Stimulated activated CD8-positive, alpha-beta memory T cell treated with anti-CD3 and anti-CD28 coated beads, Interleukin-4, amount 100 ng/mL, for 1 hour (primary cell): ENCODE measurements at places on chromosomes 2 and 18.

GRCh38 chr18:49015886-49016647 is 65.3 kb upstream of the SMAD7 start:
- no peak for DNase-seq

- DNase-seq, result no peak
Measured at GRCh38 chr18:37565977-37566478, 430 bp upstream of the CELF4 start.

GRCh38 chr18:27142891-27143290 is 42.2 kb downstream of the CHST9 start:
- no peak for DNase-seq

GRCh38 chr18:8188184-8188583 is 421.1 kb upstream of the RAB12 start:
- no peak for DNase-seq

GRCh38 chr2:166568409-166568808 is 74.4 kb upstream of the SCN7A start:
- DNase-seq, result no peak

- DNase-seq, result no peak
Measured at GRCh38 chr2:30934066-30934465, 126.8 kb upstream of the CAPN13 start.

DNA sequence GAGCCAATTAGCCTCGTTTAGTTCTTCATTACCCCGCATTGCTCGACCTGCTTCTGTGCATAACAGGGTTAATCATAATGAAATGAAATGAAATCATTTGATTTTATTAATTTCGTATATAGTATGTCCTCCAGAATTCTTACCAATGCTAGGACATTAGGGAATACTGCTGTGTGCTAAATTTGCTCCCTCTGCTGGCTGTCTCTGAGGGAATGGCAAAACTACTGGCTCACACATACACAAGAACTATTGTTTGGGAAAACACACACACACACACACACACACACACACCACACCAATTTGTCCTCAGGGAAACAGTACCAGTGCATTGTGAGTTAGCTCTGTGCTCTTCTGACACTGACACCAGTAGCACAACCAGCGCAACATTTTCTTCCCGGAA is 273.3 kb upstream of the TCF4 start:
- DNase-seq, result no peak

DNA sequence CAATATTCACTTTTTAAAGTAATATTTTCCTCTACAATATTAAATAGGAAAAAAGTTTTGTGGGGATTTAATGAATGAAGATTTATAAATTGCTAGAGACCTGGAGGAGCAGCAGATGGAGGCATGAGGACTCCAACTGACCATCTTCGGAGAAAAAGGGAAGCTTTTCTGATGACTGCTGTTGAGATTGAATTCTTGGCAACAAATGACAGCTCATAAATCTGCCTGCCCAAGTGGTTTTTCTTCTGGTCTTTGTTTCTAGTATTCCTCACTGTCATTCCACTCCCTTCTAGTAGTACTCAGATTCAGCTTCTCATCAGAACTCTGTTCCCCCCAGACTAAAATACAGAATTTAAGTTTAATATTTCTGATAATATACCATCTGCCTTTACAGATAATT is 157.0 kb downstream of the EML6 start:
- no peak for DNase-seq

DNA sequence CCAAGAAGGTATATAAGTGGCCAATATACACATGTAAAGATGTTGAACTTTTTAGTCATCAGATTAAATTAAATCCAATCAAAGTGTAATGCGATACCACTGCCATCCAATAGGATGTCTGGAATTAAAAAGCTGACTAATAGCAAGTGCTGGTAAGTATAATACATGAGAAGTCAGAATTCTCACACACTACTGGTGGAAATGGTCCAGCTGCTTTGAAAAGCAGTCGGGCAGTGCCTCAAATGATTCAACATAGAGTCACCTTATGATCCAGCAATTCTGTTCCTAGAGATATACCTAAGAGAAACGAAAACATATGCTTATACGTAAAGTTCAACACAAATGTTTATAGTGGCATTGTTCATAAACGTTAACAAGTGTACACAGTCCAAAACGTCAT is 124.1 kb upstream of the MYT1L start:
- no peak for DNase-seq

GRCh38 chr2:119688616-119689015 is 9.6 kb downstream of the TMEM177 start:
- DNase-seq, result no peak

DNA sequence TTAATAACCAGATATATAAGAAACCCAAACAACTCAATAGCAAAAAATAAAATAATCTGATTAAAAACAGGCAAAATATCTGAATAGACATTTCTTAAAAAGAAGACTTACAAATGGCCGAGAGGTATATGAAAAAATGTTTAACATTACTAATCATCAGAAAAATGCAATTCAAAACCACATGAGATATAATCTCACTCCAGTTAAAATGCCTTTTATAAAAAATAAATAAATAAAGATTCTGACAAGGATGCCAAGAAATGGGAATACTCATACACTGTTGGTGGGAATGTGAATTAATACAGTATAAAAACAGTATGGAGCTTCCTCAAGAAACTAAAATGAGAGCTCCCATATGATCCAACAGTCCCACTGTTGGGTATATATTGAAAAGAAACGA is 33.9 kb upstream of the BMP10 start:
- DNase-seq, result no peak

DNA sequence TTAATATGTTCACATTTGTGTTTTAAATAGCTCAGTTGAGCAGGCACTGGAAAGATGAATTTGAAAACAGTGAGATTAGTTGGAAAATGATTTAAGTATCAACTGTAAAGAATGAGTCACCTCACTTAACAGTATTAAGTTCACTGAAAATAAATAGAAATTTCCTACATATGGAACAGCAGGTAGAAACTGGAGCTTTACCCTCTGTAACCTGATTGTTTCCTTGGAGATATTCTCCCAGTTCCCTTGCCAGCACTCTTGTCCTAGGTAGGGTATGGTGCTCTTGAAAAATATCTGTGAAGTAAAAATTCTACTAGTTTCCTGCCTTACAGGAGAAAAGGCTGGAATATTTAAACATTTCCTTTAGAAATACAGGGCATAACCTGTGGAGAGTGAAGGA is 81.3 kb upstream of the DLGAP1 start:
- no peak for DNase-seq

DNA sequence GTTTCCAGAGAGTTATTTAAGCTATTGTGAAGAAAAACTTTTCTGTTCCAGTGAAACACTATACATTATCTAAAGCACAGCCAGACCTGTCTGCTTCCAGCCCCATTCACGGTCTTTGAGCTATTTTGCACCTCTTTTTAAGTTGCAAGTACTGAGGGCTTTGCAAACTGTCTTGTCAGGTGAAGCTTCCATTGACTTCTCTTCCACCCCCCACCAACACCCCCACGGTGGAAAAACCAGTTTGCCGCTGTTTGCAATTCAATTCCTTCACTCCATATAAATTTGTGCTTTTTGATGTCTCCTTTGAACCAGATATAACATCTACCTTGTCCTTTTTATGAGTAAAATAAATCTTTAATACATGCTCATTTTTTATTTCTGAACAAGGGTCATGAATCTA is 15.7 kb downstream of the B3GNT7 start:
- DNase-seq, result no peak

- DNase-seq, result no peak
Measured at GRCh38 chr2:13581471-13581870, 864.7 kb downstream of the TRIB2 start.

GRCh38 chr2:239464166-239465016 is 63.6 kb upstream of the HDAC4 start:
- DNase-seq, result no peak

DNA sequence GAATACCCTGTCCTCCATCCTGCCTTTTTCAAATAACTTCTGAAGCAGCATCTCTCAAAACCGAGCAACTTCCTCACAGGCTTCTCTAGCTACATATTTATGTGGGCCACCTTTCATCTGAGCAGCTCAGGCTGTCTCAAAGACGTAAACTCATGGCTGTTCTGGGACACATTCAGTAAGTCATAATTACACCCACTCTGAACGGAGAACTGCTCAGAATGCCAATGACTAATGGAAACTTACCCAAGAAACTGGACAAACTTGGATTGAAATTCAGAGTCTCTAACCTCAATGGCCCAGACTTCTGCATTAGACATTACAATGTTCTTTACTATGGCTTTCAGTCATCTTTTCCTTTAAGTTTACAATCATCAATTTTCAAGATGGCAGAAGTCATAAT is 145.2 kb downstream of the RAD51AP2 start:
- DNase-seq, result no peak

DNA sequence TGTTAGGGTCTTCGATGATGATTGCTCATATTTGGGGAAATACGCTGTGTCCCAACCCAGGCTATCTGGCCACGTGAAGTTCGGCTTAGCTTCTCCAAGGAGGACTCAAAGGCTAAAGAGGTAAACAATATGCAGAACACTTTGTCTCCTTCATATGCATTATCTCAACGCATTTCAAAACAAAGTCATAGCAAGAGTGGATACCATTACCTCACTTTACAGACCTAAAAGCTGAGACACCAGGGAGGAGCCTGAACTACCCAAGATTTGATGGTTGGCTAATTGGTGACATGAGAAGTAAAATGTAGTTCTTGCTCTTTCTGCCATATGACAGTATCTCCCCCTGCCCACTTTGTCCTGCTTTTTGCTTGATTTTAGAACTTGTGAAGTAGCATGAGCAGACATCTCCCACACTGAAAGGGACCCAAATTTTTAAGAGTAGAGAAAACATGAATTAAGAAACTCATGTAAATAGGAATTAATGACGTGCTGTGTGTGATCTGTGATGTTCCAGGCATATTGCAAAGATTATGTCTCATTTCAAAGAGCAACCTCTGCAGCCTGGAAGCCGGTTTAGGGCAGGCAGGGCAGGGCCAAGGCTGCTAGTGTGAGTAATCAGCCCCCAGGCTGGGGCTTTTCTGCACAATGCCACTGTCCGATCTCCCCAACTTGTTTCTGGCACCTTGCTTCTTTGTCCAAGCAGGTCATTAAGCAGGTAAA is 144.5 kb downstream of the BCL11A start:
- DNase-seq, result no peak

GRCh38 chr2:105777031-105777482 is 32.3 kb downstream of the NCK2 start:
- no peak for DNase-seq

DNA sequence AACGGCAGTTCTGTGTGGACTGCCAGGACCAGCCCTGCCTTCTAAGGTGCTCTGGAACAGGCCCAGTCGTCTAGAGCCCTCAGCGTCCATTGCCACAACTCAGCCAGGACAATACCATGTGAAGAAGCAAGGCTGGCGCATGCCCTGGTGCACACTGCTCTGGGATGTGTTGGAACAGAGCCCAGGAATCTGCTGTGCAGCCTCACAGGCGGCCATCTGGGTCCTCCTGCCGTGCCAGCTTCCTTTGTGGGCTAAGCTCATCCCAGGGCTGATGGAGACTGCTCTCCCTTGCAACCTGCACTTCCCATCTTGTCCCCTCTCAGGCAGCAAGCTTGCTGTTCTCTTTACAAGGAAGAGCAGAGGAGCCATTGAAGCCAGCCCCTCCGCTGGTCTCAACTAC is 246.4 kb upstream of the PXDN start:
- DNase-seq, result no peak

DNA sequence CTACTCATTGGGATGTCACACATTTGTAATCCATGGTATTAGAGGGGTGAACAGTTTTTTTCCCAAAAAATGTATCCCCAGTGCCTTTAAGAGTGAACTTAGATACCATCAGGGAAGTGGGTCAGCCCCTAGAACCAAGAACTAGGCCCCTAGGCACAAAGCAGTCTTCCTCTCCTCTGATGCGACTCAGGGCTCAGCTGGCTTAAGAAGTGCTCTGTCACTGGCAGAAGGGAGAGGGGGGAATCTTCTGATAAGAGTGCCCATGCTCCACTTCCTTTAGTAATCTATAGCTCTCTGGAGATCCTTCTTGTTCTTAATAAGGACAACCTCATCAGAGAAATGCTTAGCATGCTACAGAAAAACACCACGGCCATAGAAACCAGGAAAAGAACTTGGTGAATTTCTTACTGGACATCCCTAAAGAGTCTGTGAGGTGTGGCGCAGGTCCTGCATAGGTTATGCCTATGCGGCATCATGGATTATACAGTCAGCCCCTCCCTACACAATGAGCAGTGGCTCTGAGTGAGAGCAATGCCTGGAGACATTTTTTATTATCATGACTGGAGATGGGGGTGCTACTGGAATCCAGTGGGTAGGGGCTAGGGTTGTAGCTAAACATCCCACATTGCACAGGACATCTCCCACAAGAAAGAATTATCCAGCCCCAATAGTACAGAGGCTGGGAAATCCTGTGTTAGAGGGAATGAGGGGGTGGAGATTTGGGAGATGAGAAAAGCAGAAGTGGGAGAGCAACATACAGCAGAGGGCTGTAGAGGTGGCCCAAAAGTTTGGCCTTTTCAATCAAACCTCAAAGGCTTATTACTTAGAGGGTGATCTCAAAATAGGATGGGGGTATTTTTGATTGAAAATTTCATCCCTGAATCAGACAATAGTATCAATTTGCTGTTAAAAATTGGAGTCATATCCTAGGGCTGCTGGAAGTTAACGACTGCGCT is 21.7 kb upstream of the ZNF385B start:
- no peak for DNase-seq

DNA sequence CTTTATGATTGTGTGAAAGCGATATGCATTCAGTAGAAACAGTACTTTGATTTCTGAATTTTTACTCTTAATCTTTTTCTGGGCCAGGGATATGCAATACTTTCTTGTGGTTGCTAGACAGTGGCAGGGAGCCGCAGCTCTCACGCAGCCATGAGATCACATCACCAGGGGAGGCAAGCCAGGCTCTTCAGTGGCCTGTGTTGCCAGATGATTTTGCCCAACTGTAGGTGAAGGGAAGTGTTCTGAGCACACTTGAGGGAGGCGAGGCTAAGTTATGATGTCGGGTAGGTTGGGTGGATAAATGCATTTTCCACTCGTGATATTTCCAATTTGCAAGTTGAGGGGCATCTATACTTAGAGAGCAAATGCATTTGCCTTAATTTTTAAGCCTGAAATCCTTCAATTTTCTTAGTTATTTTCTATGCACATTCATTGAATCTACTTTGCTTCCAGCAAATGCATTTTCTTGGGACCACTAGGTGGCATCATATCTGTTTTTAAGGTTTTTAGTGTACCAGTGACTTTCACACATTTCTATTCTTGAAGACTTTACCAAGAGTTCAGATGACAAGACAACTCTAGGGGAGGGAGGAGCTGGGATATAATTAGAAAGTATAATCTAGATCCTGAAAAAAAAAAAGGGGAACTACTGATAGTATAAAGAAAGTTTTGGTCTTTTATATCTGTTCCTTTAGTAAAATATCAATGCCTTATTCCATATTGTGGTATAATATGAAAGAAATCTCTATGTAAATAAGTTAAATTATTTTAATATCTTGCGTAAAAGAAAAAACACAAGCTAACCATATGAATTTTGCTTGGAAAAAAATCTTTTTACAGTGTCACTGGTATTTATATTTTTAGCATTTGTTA is 643.3 kb downstream of the SOCS6 start:
- no peak for DNase-seq

- no peak for DNase-seq
Measured at GRCh38 chr2:180604077-180604476, 376.3 kb upstream of the UBE2E3 start.
